ENCODE measurements at places on chromosomes 12 and 14.

DNA sequence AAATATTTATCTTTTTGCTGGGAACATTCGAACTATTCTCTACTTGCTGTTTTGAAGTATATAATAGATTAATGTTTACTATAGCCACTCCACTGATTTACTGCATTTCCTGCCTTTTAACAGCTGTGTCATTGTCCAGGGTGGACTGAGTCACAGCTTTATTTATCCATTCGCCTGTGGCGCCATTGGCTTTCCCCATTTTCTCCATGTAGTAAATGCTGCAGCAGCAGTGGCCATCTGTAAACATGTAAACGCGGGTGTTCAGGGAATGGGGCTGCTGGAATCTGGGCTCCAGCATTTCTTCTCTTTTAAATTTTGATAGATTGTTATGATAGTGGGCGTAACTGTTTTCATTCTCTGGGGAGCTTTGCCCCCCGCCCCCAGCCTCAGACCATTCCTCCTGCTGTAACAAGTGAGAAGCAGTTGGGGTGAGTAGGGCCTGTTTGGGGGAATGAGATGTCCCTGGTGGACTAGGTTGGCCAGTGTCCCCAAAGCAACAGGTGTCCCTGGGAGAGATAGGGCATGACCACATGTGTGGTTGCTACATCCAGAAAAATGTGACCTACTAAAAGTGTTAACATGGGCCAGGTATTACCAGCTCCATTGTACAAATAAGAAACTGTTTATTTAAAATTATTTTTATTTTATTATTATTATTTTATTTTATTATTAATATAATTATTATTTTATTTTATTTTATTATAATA, 32.9 kb downstream of the RIN3 start:
- DNase-seq = no peak

DNA sequence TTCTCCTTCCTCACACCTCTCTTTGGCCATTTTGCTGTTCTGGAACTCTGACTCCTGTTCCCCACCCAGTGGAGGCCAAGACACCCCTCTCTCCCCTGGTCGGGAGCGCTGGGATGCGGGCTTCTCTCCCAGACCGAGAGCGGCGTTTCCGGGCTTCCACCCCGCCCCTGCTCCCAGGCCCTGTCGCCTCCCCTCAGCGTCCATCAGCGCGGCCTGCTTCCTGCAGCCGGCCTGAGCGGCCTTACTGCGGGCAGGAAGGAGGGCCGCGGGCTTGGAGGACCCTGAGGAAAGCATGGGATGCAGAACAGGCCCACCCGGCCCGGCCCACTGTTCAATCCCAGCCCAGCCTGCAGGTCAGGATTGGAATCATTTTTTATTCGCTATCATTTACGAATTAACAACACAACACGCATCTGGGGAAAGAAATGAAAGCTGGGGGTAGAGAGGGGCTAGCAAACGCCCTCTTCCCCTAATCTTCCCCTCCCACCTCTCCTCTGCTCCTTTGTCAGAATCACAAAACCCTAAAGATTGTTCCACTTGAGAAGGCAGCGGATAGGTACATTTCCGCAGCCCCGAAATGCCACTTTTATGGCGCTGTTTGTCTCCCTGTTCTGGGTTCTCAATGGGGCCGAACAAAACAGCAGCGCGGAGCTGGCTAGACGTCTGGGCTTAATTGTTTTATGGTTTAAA, 3.8 kb upstream of the HOXC8 start:
- no peak for DNase-seq

- DNase-seq = no peak
These were observed at the start of gene KCNK13 for GRCh38 chr14:90061685-90062126. TSS of gene KCNK13 (plus strand) at chr14:90061994. CDS start at chr14:90062206, 212 bp downstream.

DNA sequence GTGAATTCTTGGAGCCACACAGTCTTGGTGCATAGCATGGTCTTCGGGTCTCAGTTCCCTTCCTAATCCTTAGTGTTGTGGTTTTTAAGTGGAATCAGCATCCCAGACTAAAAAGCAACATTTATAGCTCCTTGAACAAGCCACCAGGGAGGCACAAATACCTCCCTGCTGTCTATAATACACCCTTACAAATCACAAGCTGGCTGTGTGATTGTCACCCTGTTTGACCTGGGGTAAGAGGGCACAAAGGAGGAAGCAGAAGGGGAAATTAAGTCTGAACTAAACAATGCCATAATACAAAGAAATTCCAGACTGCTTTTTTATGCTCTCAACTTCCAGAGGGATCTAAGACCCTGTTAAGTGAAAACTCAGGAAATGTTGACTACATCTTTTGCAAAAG, 7.7 kb upstream of the MMP19 start:
- no peak for DNase-seq

GRCh38 chr14:68173227-68173972, 353.8 kb downstream of the RAD51B start:
- no peak for DNase-seq

GRCh38 chr14:96852823-96853422, 55.7 kb downstream of the VRK1 start:
- no peak for DNase-seq

Data from activated naive CD4-positive, alpha-beta T cell treated with anti-CD3 and anti-CD28 coated beads, Interleukin-2, amount 50 U/mL, for 16 hours (primary cell).